ENCODE measurements at places on chromosomes 6 and 20.

DNA sequence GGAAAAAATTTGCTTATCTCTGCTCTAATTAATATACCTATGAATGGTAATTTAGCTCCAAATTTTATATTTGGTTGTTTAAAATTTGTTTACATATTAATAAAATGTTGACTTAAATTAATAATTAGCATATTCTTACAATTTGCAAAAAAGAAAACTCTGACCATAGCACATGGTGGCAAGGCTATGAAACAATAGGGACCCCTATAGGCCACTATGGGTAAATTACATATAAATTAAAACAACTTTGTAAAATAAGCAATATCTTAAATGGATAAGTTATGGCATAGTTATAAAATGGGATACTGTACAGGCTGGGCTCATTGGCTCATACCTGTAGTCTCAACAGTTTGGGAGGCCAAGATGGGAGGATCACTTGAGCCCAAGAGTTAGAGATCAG lies 76.0 kb downstream of the MKKS start:
- DNase-seq = peak; percentile 73

DNA sequence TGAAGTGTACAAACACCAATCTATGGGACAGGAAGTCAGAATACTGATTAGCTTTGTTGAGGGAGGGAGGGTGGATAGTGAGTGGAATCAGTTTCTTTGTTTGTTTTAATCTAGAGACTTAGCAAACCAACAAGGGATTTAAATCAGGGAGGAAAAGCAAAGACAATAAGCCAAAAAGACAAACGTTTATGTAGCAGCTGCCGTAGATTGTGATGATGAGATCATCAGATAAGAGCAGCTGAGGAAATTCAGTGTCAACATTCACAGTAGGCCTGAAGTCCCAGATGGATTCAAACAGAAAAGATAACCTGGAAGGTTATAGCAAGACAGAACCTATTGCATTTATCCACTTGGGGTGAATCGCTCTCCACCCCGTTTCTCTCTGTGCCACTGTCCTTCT lies 104.9 kb upstream of the SYNDIG1 start:
- peak; percentile 77 for DNase-seq

DNA sequence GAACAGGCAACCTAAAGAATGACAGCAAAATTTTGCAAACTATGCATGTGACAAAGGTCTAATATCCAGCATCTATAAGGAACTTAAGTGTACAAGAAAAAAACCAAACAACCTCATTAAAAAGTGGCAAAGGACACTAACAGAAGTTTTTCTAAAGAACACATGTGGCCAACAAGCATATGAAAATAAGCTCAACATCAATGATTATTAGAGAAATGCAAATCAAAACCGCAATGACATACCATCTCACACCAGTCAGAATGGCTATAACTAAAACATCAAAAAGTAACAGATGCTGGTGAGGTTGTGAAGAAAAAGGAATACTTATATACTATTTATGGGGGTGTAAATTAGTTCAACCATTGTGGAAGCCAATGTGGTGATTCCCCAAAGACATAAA lies 5.5 kb downstream of the RFPL4B start:
- no peak for DNase-seq

DNA sequence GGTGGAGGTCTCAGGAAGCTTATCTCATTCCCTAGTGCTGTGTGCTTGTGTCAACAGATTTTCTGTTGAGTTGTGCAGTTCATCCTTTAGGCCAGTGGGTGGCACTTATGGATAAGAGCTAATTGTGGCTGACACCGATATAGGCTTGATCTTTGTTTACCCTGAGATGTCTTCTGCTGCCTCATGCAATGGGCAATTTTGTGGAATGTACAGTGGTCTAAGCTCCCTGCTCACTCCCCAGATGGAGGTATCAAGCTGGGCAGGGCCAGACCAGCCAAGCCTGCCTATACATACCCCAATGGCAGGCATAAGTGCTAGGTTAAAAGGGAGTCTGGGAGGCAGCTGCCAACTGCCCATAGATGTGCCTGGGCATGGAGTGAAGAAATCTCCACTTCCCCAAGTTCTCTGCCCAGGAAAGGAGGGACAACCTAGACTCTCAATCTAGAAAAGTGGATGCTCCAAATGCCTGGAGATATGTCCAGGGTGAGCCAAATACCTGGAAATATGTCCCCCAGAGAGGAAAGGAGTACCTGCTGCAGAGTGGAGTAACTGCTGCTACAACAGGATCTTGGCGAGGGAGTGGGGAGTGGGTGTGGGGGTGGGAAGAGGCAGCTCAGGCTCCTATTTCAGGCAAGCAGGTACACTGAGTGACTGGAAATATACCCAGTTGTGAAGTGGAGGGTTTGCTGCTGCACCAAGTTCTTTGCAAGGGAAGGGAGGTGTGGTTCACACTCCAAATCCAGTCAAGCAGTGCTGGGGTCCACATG lies 53.2 kb upstream of the ARG1 start:
- DNase-seq = peak; percentile 52

DNA sequence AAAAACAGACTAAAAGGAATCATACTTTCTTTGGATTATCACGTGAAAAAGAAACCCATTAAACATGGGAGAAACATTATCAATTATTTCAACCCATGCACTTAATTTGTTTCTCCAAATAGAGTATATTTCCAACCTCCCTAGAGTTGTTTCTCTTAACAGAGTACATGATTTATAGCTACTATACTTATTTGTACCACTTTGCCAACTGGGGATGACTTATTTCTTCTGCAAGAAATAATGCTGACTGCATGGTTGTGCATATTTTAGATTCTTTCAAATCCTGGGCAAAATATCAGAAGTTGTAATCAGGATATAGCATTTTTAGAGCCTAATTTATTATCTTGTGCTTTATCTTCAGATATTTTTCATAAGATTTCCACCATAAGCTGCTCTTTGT lies 629.1 kb upstream of the EYS start:
- no peak for DNase-seq

DNA sequence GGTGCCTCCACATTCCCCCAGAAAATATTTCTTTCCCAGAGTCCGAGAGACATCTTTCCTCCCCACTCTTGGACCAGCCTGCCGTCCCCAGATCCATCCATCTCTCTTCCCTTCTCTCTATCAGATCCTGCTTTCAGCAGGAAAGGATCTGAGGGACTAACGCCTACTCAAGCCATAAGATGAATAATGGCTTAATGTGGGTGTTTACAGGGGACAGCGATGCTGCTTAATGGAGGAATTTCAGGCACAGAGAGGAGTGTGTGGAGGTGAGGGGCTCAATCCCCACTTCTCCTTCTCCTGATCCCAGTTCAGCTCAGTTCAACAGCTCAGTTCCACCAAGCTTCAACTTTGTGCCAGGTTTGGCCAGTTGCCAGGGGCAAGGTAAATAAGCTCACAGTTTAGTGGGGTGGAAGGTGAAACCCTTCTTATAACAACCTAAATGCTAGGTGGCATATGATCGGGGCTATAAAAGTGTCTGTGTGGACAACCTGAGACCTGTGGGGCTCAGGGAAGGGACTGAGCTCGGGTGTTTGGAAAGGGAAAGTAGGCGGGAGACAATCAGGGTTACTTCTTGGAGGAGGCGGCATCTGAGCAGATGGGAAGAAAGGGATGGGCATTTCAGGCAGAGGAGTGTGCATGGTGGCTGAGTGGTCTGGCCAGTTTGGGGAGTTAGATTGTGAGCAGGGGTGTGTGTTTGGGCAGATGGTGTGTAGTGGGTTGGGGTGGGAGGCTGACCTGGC lies 55.8 kb downstream of the CDH22 start:
- DNase-seq = no peak

- no peak for DNase-seq
Measured at GRCh38 chr6:161110028-161110779, 118.6 kb downstream of the MAP3K4 start.

- DNase-seq = no peak
Measured at GRCh38 chr6:2086326-2086965, 159.0 kb downstream of the GMDS start.

- DNase-seq = no peak
Measured at GRCh38 chr20:61478611-61479305, 226.7 kb downstream of the CDH4 start.

DNA sequence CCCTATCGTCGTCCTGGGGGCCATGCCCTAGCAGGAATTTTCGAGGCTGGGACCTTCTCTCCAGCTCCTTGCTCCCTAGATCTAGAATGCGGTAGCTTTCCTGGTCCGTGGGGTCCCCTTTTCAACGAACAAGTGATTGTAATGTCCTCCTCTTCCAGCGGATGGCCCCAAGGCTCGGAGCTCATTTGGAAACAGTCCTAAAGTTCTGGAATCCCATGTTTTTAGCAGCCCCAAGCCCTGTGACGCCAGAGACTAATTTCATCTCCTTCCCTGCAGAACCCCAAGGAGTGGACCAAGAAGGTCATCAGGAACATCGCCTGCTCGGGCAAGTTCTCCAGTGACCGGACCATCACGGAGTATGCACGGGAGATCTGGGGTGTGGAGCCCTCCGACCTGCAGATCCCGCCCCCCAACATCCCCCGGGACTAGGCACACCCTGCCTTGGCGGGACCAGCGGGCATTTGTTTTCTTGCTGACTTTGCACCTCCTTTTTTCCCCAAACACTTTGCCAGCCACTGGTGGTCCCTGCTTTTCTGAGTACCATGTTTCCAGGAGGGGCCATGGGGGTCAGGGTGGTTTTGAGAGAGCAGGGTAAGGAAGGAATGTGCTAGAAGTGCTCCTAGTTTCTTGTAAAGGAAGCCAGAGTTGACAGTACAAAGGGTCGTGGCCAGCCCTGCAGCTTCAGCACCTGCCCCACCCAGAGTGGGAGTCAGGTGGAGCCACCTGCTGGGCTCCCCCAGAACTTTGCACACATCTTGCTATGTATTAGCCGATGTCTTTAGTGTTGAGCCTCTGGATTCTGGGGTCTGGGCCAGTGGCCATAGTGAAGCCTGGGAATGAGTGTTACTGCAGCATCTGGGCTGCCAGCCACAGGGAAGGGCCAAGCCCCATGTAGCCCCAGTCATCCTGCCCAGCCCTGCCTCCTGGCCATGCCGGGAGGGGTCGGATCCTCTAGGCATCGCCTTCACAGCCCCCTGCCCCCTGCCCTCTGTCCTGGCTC lies 48.5 kb downstream of the PYGB start:
- DNase-seq = no peak

DNA sequence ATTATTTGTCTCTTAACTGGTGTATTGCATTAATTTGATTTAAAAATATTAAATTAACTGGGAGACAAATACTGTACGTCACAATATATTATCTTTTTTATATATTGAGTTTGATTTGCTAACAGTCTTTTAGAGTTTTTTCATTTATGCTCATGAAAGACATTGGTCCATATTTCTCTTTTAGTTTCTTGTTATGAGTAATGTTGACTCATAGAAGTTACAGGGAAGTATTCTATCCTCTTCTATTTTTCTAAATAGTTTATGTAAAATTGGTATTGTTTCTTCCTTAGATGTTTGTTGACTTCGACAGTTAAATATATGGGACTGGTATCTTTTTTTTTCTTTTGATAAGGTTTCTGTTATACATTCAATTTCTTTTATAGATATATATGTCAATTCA lies 1115.6 kb upstream of the CITED2 start:
- DNase-seq = no peak

- peak; percentile 32 for DNase-seq
Measured at GRCh38 chr6:19332806-19333460, 504.2 kb upstream of the ID4 start.

- DNase-seq = peak; percentile 6
Measured at GRCh38 chr20:45300961-45301360, 5.7 kb upstream of the RBPJL start.

DNA sequence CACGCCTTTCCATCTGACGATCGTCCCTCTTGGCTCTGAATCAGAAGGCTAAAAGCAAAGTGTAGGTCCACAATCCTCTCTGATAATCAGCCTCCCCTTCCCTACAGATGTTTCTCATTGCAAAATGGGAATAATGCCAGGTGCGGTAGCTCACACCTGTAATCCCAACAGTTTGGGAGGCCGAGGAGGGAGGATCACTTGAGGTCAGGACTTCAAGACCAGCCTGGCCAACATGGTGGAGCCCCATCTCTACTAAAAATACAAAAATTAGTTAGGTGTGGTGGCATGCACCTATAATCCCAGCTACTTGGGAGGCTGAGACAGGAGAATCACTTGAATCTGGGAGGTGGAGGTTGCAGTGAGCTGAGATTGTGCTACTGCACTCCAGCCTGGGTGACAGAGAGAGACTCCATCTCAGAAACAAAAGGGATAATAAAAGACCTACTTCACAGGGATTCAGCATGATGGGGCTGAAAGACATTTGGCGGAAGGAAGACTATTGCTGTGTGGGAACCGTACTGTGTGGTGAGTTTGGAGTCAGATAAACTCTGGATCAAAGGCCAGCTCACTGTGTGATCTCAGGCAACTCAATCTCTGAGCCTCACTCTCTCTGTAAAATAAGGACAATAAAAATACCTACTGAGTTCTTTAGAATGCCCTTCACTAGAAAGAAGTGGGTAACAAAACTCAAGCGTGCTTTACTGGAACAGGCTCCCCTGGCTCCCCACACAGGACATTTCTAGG lies 15.9 kb upstream of the SLC9A8 start:
- no peak for DNase-seq

- DNase-seq = peak; percentile 58
Measured at GRCh38 chr6:53837865-53838769, 43.3 kb downstream of the LRRC1 start.

- DNase-seq = no peak
Measured at GRCh38 chr6:20411953-20412681, 10.4 kb downstream of the E2F3 start.

- no peak for DNase-seq
Measured at GRCh38 chr20:3550837-3551236, 80.0 kb downstream of the ATRN start.

GRCh38 chr6:29824144-29824543 lies 3.5 kb upstream of the HLA-G start:
- DNase-seq = no peak

DNA sequence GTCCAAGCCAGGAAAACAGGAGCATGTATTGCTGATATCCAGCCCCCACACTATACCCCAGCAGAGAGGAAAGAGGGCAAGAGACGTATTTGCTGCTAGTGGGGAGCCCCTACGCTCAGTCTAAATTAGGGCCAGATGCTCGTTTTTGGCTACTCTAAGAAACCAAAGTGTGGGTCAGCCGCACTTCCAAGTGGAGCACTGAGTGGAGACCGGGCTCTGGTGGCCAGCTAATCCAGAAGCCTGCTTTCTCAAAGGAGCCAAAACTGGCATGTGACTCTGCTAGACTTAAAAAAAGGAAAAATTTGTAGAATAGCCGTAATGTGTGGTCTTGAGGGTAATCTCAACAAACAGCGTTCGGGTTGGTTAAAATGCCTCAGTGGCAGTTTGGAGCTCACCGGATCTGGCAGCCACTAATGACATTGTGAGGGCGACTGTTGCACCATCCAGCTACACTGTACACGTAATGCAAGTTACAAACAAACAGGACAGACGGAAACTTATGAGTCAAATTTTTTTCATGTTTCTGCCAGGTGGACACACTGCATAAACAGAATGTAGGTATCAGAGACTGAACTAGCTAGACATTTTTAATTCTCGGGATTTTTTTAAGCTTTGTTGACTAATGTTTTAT lies 230.9 kb downstream of the FOXC1 start:
- no peak for DNase-seq

GRCh38 chr6:104414723-104415122 lies 445.0 kb downstream of the HACE1 start:
- no peak for DNase-seq
